ENCODE measurements at places on chromosomes 2 and 18.
A peak's percentile ranks its signal among the peaks of the same experiment; 100 is the strongest.

- DNase-seq, result no peak
Observed at GRCh38 chr2:5706717-5707455, 14.7 kb downstream of the SOX11 start.

DNA sequence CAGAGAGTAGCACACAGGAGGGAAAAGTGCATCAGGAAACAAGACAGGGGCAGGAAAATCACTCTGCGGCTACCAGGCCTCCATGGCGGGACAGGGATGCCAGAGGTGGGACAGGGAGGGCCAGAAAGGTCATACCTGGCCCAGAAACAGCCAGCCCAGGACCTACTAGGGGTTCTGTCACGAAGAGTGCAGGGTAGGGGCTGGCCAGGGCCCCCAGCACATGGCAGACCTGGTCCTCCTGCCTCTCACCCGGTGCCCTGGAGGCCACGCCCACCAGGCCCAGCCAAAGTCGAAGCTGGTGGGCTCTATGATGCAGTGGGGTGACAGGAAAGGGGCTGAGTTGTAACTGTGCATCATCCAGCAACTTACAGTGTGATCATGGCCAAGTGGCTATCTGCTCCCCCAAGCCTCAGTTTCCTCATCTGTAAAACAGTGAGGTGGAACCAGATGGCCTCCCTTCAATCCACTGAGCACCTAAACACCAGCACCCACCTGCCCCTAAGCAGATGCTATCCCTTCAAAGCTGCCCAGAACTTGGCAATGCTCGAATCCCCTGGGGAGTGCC lies 10.6 kb downstream of the CYP26B1 start:
- no peak for DNase-seq

DNA sequence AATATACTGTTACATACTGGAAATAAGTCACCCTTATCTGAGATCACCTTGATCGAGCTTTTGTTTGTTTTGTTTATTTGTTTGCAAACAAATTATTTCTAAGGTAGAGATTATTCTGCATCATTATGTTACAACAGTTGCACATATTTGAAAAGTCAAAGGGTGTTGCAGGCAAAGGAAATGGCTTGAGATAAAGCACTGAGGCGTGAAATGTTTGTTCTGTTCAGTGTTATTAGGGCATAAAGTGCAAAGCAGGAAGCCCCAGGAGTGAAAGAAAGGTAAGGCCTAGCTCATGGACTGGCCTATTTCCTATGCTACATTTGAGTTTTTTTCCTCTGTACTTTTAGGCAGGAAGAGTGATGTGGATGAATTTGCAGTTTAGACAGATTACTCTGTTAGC lies 1815.6 kb upstream of the LRRTM1 start:
- DNase-seq, result no peak

DNA sequence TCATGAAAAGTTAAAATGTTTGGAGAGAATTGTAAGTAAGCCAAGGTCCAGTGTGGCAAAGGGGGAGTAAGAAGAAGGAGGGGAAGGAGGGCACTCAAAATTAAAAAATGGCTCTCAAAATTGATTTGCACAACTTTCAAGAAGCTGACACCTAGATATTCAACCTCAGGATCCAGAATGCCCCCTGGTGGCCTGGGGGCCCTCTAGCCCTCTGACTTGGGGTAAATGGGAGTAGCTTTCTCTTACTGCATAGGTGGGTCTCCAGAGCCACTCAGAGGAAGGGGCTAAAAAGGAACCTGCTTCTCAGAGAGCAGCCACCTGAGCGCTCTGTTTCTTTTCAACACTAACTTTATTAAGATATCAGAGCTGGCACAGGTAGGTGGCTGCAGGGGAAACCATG lies 968.5 kb downstream of the BCL11A start:
- DNase-seq, result no peak

DNA sequence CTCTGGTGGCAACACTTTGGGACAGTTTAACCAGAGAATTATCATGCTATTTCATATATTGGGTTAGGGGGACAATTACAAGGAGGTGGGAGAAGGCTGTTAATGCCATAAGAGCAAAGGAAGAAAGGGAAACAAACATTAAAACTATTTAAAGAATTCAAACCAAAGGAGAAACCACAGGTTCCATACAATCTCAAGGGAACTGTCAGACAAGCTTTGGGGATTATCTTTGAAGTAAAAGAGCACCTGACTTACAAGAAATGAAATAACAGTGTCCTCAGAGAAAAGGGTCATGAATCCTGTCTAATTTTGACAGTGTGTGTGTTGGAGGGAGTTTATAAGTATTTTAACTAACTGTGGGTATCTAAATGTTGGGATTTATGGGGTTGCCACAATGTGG lies 44.4 kb downstream of the CERS6 start:
- no peak for DNase-seq

DNA sequence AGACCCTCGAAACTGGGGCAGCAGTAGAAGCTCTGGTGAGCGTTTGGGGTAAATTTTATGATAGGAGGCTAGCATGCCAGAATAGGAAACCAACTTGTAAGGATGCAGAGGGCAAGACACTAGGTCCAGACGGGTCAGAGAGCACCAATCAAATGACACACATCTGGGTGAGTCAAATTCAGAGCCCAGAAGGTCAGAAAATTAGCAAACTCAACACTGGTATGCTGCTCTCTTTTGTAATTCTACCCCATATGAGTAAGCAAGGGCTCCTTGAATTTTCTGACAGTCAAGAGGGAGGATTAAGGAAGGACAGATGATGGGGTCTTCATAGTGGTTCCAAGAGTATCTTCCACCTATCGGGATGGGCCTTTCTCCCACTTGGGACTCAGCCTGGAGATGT lies 209.8 kb downstream of the BCL2 start:
- peak; percentile 83 for DNase-seq

DNA sequence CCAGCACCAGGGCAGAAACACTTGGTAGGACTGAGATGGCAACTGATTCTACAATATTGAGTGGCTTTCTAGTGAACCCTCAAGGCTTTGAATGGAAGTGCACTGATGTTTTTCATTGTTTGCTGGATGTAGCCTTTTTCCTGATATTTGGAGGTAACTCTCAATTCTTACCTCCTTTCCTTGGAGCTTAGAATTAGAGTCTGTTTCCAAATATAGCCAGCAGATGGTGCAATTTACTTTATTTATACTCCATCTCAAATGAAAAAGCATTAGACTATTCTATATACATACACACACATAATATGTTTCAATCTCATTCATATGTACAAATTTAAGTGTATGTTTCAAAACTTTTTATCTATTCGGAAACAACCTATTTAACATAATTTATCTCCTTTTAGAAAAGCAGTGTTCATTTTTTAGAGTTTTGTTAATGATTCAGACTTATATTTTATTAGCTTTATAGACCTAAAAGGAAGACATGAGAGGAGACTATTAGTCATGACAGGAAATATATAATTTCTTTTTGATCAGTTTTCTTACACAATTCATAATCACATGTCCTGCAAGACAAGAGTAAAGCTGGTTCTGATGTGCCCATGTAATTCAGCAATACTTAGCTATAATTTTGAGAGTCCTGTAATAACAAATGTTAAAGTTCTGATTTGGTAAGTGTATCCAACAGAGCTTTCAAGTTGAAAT lies 124.8 kb downstream of the NUP35 start:
- no peak for DNase-seq

- DNase-seq, result no peak
Observed at GRCh38 chr2:236513956-236514355, 55.7 kb upstream of the ACKR3 start.

- DNase-seq, result peak; percentile 91
Observed at GRCh38 chr2:209472112-209472832, 48.4 kb downstream of the MAP2 start.

- no peak for DNase-seq
Observed at GRCh38 chr2:112814278-112814677, 22.3 kb downstream of the IL1B start.

- no peak for DNase-seq
Observed at GRCh38 chr2:25279091-25279651, 62.6 kb downstream of the DNMT3A start.

DNA sequence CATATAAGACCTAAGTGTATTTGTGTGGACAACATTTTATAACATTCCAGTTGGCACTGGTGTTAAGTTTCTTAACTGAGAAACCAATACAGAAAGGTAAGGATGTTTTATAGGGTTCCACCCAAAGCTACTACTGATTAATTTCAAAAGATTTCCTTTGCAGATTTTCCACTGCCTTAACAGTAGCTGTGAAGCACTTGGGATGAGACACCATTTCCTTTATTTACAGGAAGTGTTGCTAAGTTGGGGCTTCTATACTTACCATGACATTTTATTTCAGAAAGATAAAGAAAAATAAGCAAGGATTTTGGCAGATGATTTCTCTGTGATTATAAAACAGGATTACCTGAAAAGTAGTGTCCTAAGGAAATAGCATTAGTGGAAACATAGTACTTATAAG lies 234.3 kb downstream of the CALCRL start:
- DNase-seq, result no peak

DNA sequence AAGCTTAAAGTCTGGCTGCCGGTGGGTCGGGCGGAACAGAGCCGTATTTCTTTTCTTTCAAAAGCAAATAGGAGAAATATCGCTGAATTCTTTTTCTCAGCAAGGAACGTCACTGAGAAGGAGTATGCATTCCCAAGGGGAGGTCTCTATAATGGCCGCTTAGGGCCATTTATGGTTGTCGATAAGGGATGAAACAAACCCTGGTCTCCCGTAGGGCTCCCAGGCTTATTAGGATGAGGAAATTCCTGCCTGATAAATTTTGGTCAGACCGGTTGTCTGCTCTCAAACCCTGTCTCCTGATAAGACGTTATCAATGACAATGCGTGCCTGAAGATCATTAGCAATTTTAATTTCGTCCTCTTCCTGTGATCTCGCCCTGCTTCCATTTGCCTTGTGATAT lies 227.7 kb upstream of the ZEB2 start:
- no peak for DNase-seq

DNA sequence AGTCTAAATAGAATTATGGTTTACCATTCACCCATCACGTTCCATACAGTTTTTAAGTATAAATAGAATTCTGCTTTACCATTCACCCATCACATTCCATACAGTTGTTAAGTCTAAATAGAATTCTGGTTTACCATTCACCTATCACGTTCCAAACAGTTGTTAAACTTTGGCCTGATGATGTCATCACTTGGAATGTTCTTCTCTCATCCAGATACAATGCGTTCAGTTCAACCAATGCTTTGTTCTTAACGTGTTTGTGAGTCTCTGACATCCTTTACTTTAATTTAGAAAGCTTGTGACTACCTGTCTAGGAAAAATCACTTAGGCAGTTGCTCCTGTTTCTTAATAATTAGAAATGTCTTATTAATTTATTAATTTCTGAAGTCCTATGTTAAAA lies 236.3 kb upstream of the RASGRP3 start:
- DNase-seq, result no peak

- no peak for DNase-seq
Observed at GRCh38 chr2:144834363-144834762, 314.4 kb upstream of the ZEB2 start.

DNA sequence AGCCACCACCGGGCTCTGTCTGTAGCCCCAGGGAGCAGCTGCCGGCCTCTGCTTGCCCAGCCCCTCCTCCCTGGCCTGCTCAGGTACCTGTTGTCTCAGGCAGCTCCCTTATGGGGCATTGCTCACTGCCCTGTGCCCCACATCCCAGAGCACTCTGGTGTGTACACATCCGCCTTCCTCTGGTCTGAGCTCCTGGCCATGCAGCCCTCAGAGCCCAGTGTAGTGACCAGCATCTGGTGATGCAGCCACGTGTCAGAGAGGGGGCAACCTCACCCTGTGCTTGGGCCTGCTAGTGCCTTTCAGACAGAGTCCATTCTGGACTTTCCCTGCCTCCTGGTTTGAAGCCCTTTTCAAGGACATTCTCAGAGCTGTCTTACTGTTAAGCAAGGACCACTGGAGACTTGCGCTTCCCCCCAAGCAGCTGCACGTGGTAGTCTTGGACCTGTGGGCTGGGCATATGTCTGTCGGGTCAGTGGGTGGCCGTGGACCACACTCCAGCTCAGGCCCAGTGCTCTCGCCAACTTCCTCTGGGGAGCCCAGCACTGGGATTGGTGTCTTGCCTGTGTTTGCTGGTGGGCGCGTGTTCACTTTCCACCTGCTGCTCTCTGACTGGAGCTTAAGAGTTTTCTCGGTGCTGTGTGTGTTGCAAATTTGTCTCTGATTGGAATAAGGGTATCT lies 30.7 kb downstream of the DGKD start:
- DNase-seq, result no peak

DNA sequence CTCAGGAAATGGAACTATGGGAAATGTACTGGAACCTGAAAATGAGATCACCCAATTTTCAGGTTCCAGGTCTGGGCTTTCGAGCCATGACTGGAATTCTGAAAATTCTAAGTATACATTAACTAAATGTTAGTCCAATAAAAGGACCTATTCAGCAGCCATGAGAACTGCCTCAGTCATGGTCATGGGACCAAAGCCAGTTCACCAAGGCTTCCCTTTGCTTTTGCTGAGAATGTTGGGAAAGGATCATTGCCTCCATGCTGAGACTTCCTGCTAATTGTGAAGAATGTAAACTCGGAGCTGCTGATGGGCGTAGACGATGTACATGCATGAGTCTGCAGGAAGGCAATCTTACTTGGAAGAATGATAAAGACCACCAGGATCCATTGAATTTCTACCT lies 624.4 kb upstream of the SOX11 start:
- DNase-seq, result no peak

GRCh38 chr18:51091270-51091669 lies 61.3 kb downstream of the SMAD4 start:
- no peak for DNase-seq

GRCh38 chr2:88667219-88667618 lies 24.3 kb upstream of the RPIA start:
- no peak for DNase-seq

- no peak for DNase-seq
Observed at GRCh38 chr2:70084973-70085710, 2.1 kb upstream of the PCBP1 start.

DNA sequence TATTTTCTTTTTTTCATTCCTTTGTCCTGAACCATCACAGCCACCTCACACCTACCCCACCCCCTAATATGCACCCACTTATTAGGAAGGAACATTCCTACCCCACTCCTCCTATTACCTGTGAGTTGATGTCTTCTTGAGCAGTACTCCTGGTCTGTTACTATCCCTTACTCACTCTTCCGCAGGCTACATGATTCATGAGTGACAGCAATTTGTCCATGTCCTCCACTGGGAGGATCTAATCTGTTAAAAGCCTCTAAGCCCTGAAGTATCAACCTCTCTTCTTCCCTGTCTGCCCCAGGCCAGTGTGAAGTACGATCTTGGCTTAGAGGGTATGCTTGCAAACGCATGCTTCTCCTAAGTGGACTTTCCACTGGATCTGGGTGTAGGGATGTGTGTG lies 75.6 kb upstream of the RFX8 start:
- DNase-seq, result no peak

Data from NCI-H524 treated with DMSO at 0.1 percent for 48 hours (cell line).